Trophoblast cell (in vitro differentiated cells and primary cell): ENCODE measurements at places on chromosomes 12 and 14.

GRCh38 chr12:133233006-133233405 lies 2.7 kb downstream of the ANHX start:
- no peak for DNase-seq

GRCh38 chr12:130764073-130764472 lies 48.0 kb upstream of the RIMBP2 start:
- DNase-seq, result peak; percentile 34

- no peak for DNase-seq
These were observed 163.2 kb downstream of the RPL10L start for GRCh38 chr14:46488374-46488773.

- peak; percentile 23 for DNase-seq
These were observed 10.5 kb downstream of the CACNA2D4 start for GRCh38 chr12:1907652-1908611.

DNA sequence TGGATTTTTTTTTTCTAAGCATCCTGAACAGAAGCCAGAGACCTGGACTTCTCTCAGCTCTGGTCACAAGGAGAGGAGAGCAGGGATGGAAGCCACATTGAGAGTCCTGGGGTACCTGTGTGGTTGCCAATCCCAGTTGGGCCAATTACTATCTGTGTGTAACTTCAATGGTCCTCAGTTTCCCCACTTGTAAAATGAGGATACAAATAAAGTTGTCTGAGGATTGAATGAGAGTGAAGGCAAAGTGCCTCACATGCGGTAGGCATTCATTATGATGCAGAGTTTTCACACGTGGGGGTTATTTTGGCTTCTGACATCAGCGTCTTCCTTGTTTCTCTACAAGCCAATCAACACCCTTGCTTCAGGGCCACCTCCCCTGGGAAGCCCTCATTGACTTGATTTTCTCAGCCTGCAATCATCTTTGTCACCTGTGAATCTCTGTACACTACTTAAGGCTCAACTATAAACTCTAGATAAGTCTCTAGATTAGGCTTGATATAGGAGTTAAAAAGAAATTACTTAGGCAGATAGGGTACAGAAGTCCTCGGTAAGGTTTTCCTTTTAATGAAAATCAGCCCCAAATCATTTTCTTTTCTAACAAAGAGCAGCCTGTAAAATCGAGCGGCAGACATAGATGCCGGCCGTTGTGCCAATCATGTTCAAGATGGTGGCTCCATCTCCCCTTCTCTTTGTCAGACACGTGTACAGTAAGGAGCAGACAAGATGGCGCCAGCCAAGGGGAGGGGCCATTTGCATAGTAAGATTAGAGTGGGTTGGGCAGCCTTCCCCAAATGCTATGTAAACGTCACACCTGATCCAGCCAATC lies 37.8 kb upstream of the FICD start:
- no peak for DNase-seq

- no peak for DNase-seq
These were observed 403.8 kb upstream of the PDE3A start for GRCh38 chr12:19964549-19964948.

DNA sequence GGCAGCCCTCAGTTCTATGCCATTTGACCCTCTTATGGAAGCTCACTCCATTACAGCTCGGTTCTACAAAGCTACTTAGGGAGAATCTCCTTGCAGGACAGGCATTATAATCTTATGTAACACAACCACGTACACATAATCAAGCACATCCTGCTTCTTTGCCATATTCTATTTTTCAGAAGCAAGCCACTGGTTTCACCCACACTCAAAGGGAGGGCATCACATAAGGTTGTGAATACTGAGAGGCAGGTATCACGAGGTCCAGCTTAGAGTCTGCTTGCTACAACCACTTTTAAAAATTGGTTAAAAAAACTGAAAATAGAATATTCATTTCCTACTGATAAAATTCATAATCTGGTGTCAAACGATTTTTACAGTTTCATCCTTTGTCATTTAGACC lies 589.2 kb downstream of the SLC16A7 start:
- no peak for DNase-seq

GRCh38 chr12:106919910-106920544 lies 35.7 kb upstream of the TMEM263 start:
- DNase-seq, result peak; percentile 84

DNA sequence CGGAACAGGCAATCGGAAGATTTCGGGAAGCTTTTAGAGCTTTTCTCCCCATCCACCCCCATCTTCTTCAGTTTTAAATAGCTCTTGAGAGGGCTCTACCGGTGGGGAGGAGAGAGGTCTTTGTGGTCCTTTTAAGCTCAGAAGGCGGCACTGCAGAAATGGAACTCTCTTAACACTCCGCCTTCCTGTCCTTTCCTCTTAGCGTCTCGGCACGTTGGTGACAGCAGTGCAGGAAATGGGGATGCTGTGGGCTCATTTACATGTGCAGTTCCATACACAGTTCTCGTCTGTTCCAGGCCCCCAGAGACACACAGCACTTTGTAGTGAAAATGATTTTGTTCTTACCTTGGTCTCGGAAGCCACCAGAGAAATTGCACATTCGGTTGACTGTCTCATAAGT lies 50.4 kb upstream of the RIN3 start:
- DNase-seq, result no peak

GRCh38 chr14:95311752-95312151 lies 8.0 kb downstream of the CLMN start:
- peak; percentile 34 for DNase-seq

- no peak for DNase-seq
These were observed 146.5 kb downstream of the KIF26A start for GRCh38 chr14:104284636-104285507.

DNA sequence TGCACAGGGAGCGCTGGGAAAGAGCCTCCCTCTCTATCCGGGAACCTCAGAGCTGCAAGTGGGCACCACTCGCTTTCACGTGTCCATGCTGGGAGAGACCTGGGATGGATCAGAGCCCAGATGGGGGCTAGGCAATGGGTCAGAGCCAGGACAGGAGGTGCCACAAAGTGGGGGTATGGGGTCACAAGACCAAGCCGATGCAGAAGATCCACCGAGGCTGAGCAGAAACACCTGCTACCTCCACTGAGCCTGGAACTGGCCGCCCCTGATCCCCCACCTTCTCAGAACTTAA lies 180.9 kb upstream of the SFSWAP start:
- no peak for DNase-seq

- no peak for DNase-seq
These were observed 2.0 kb upstream of the ARHGAP9 start for GRCh38 chr12:57481671-57482070.

DNA sequence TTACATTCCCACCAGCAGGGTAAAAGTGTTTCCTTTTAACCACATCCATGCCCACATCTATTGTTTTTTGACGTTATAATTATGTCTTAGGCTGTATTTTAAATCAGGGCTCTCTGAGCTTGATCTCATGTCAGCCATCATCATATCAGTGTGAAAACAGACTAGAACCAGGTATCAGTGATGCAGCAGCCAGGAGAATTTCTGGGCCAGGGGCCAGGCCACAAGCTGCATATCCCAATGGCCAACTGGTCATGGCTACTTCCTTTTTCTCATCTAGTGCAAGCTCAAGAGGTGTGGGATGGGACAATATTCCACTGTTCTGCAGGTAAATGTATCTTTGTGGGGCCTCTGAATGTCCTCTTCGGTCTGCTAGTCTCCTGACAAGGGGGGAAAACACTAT lies 125.1 kb downstream of the CRADD start:
- DNase-seq, result no peak

GRCh38 chr14:52299692-52300278 lies 14.3 kb upstream of the PTGER2 start:
- peak; percentile 81 for DNase-seq

DNA sequence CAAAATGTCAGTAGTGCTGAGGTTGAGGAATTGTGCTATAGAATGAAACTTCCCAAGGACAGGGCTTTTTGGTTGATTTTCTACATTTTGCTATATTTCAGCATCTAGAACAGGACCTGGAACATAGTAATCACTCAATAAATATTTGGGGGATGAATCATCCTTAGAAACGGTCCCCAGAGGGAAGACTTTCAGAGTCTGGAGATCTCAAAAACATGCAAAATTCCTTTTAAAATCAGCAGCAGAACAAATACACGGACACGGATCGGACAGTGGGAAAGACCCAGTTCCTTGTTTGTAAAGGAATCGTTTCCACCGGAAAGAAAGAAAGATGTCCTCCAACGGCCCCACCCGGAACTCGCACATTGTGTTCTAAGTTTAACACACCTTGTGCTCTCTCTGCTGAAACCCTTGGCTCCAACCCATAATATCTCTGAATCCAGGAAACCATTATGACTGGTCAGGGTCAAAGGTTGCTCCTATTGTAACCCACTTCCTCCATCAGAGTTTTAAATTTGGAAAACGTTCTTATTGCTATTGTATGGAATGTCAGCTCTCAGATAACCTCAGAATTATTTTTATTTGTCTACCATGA lies 617.2 kb downstream of the MED13L start:
- DNase-seq, result no peak

GRCh38 chr12:56723889-56724700 lies 1.0 kb downstream of the NACA start:
- peak; percentile 67 for DNase-seq

DNA sequence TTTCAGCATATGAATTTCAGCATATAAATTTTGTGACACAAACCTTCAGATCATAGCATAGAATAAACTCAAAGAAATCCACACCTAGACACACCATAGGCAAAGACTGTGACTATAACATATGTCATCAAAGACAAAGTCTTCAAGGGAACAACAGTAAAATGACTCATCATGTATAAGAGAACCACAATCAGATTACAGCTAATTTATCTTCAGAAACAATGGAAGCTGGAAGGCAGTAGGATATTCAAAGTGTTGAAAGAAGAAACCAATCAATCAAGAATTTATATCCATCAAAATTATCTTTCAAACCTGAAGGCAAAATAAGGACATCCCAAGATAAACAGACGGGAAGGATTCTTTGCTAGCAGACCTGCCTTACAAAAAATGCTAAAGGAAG lies 29.0 kb downstream of the DLK1 start:
- DNase-seq, result no peak

GRCh38 chr12:85713373-85713772 lies 122.8 kb downstream of the RASSF9 start:
- DNase-seq, result no peak

DNA sequence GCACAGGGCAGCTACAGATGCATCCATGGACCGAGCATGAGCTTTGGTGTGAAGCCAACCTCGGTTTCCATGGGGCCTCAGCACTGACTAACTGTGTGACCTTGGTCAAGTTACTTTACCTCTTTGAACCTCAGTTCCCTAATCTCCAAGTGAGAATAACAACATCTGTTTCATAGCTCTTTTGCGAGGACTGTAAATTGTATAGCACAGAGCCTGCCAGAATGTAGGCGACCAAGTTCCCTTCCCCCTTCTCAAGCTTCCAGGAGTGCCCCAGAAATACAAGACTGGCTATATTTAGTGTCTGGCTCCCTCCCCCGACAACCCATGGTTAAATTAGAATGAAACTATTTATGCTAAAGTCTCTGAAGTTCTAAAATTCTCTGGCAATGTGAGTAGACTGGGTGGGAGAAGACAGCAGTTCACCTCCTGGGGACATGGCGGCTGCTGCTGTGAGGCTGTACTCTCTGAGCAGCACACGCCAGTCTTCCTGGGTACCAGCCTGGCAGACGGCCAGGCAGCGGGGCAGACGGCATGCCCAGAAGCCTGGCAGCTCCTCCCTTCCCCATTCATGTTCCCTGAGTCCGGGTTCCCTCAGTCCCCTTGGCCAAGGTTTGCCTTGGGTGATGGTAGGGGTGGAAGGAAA lies 22.0 kb upstream of the TMED10 start:
- no peak for DNase-seq

DNA sequence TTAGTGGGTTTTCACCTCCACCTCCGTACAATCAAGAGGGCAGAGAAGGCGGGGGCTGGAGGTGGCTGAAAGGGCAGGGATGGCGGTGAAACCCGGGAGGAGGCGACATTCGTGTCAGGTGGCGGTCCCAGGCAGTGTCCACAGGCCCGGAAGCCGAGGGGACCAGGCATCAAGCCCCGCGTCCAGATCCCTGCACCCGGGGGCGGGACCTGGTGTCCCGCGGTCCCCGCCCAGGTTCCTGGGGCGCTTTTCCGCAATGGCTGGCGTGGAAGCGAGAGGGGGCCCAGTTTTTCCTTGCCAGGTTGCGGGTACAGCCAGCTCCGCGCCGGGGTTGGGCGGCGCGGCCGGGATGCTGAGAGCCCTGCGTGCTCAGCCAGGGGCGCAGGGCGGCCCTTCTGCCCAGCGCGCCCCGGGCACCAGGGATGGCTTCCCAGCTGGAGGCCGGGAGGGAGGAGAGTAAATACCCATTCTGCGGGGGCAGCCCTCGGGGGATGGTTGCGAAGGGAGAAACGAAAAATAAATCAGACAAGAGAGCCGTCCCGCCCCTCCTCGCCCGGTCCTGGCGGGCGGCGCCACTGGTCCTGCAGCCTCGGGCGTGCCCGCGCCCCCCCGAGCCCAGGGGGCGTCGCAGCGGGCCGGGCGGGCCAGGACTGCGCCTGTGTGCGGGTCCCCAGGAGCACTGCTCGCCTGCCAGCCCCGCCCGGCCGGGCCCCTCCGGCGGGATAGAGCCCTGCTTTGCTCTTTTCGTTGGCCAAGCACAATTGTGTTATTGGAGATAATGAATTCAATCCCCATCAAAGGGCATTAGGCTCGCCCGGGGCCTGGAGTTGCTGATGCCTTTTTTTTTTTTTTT lies 11.5 kb downstream of the FOXA1 start:
- no peak for DNase-seq

- peak; percentile 40 for DNase-seq
These were observed 40.0 kb downstream of the KIF21A start for GRCh38 chr12:39402922-39403321.

- DNase-seq, result no peak
These were observed 24.8 kb upstream of the VASH1 start for GRCh38 chr14:76736514-76736913.

- peak; percentile 73 for DNase-seq
These were observed 6.2 kb downstream of the IRF2BPL start for GRCh38 chr14:77022236-77022852.

GRCh38 chr12:118436986-118437385 lies 60.6 kb downstream of the SUDS3 start:
- DNase-seq, result peak; percentile 20

GRCh38 chr14:102573591-102574046 lies 18.8 kb upstream of the RCOR1 start:
- no peak for DNase-seq

DNA sequence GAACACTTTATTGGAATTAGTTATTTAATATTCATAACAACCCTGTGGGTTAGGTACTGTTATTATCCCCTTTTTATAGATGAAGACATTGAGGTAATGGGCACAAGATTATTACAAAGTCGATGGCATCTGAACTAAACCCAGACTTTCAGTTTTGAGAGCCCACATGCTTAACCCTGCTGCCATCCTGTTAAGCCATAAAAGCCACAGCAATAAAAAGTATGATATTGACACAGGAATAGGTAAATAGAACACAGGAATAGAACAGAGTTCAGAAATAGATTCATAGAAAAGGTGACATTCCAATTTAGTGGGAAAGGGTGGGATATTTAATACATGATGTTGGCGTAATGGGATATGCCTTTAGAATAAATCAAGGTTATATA lies 119.8 kb downstream of the SLC38A1 start:
- DNase-seq, result no peak

GRCh38 chr12:51705450-51705849 lies 114.4 kb downstream of the SCN8A start:
- no peak for DNase-seq
